ENCODE measurements at places on chromosomes 1 and 21. TPM values are rescaled to one million over a fixed set of nuclear protein-coding genes. Genes with fewer than 3 reads are reported as not detected.

ENSA gene
- polyA plus RNA-seq: 112 TPM

IVL gene
- polyA plus RNA-seq: not detected

SPATA45 gene
- not detected for polyA plus RNA-seq

SUSD4 gene
- 4.6 TPM for polyA plus RNA-seq

KRTAP13-2 gene
- not detected for polyA plus RNA-seq

CELA2B gene
- polyA plus RNA-seq: 3.1 TPM

DNA sequence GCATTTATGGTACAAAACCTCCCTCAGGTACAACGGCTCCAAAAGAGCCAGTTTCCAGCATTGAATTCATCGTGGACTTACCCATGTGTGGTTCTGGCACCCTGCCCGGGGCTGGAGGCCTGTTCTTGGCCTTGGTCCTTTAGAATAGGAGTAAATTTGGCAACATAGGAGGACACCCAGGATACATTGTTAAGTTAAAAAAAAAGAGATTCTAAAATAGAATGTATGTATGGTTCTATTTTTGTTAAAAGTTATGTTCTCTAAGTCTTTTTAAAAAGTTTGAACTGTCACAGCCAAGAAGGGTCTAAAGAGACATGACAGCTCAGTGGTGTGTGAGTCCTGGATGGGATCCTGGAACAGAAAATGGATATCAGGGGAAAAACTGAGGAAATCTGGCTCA, 25.9 kb downstream of the EPHX1 start:
- peak; percentile 46 for DNase-seq

DNA sequence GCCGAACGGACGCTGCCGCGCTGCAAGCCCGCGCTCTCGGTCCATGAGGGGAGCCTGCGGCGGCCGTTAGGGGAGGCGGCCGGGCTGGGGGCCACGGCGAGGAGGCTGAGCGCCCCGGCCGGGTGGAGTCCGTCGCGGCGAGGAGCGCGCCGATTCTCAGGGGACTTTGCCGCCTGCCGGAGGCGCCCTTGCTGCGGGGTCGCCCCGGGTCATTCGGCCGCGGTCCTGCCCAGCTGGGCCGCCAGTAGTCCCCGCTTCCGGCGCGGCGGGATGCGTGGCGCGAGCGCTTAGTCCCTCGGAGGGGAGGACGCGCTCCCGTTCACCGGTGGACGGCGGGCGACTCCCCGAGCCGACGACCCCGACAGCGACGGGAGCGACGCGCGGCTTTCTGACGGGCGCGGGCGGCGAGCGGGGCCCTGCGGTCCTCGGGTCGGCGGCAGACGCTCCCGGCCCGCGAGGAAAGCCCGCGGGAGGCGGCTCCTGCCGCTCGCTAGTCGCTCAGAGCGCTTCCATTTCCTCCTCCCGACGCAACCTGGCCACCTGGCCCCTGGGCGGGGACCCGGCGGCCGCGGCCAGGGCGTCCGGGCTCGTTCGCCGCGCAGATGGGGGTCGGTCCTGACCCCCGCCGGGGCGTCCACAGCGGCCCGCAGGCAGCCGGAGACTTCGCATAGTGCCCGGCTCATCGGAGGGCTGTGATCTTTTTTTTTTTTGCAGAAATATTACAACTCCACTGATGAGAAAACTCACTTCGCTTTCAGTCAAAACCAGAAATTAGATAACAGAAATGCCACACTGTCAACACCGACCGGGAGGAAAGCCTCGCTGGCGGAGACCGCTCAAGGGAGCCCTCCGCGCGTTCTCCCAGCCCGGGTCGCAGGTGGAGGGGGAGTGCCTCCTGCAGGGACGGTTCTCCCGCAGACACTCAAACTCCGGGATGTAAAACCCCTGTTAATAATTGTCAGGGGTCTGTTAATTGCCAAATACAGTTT, 641 bp upstream of the ZBTB21 start:
- DNase-seq: no peak

- DNase-seq: no peak
Measured at GRCh38 chr1:47438165-47439016, 547 bp downstream of the FOXD2 start.

GRCh38 chr1:11358984-11359383, 86.0 kb downstream of the UBIAD1 start:
- no peak for DNase-seq

- no peak for DNase-seq
Measured at GRCh38 chr1:116556289-116557006, 14.4 kb downstream of the CD58 start.

GRCh38 chr1:205109269-205109668, 12.5 kb downstream of the RBBP5 start:
- no peak for DNase-seq

GRCh38 chr1:48341221-48341620, 118.7 kb downstream of the SLC5A9 start:
- DNase-seq: no peak

- DNase-seq: no peak
Measured at GRCh38 chr1:97986041-97987005, 65.5 kb upstream of the DPYD start.

DNA sequence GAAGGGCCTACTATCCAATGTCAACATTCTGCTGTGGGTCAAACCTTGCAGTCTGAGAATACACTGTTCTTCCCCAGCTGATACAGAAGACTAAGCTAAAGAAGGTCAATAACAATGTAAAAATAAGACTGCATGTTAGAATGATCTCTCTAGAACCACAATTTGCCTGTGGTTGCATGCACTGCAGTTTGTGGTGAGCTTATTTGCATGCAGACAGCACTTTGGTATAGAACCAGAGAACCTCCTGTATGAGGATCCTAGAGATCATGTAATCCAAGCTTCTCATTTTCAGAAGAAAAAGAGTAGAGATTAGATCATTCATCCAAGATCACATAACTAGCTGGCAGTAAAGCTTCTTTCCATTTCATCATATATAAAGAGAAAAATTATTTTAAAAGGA, 15.8 kb downstream of the SYNJ1 start:
- no peak for DNase-seq

- no peak for DNase-seq
Measured at GRCh38 chr21:25396135-25396711, 211.1 kb downstream of the MRPL39 start.

- DNase-seq: peak; percentile 35
Measured at GRCh38 chr1:228978484-228979324, 243.4 kb downstream of the RHOU start.

DNA sequence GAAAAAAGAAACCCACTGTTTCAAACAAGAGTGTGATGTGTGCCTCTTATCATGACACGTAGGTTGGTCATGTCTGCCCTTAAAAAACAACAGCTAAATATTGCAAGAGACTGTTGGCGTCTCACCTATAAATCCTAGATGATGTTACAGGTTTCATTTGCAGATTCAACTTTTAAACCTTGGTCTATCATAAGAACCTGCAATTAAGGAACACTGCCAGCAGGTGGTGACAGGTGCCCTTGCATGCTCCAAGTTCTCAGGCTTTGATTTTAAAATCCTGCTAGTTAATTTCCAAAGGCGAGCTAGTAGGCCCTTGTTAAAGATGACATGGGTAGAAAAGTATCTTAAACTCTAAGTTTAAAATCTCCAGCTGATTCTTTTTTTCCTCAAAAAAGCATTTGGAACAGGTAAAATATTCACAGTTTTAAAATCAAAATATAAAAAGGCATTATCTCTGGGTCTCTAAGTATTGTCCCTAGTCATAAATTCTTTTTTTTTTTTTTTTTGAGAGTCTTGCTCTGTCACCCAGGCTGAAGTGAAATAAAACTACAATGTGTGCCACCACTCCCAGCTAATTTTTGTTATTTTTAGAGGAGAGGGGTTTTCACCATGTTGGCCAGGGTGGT, 39.1 kb downstream of the CLSTN1 start:
- DNase-seq: no peak

- DNase-seq: no peak
Measured at GRCh38 chr1:32336963-32337675, 1.1 kb upstream of the MARCKSL1 start.

- no peak for DNase-seq
Measured at GRCh38 chr1:83064589-83065242, 934.2 kb downstream of the TTLL7 start.

- no peak for DNase-seq
Measured at GRCh38 chr1:153586347-153586746, 20.7 kb upstream of the S100A2 start.

- no peak for DNase-seq
Measured at GRCh38 chr1:32665915-32666314, 14.9 kb downstream of the RBBP4 start.

DNA sequence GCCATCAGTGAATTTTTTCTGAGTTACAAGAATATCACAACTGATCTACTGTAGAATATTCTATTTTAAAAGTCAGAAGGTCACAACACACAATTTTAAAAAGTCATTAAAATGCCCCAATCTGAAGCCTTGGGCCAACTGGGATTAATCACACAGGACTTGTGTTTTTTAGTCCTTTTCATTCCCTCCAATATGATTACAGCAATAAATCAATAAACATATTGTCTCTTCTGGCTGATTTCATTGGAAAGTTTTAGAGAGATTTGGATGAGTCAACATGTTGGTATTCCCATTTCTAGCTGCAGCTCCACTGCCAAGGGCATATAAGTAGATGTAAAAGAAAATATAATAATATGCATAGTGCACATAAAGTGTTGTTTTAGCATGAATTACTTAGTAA, 85.8 kb downstream of the NIBAN1 start:
- peak; percentile 28 for DNase-seq

DNA sequence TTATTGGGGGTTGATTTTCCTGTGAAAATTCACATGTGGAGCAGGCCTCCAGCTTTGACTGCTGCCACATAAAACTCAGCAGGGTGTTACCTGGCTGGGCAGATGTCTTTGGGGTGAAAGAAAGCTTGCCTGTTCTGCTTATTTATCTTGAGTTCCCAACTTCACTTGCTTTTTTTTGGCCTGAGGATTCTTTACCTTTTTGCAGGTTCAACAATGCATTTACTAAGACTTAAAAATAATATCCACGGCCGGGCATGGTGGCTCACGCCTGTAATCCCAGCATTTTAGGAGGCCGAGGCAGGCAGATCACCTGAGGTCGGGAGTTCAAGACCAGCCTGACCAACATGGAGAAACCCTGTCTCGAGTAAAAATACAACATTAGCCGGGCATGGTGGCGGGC, 509.1 kb downstream of the KIF26B start:
- no peak for DNase-seq

All from forelimb muscle (tissue), 1 donor.